ENCODE measurements at places on chromosomes 2 and 18.

DNA sequence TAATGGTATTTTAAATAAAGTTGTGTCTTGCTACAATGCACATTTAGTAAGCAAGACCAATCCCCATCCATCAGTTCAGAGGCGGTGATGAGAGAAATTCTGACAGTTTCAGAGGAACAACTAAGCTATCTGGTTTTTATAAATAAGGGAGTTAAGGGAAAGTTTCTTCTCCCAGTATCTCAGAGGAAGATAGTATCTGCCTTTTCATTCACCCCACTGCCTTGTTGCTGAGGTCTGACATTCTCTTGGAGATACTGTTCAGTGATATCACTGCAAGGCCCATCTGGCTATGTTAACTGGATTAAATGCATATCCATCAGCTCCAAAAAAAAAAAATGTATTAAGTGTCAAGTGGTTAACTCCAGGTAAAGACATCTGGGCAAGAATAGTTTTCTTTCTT lies 47.9 kb downstream of the RBMS1 start:
- DNase-seq: no peak

DNA sequence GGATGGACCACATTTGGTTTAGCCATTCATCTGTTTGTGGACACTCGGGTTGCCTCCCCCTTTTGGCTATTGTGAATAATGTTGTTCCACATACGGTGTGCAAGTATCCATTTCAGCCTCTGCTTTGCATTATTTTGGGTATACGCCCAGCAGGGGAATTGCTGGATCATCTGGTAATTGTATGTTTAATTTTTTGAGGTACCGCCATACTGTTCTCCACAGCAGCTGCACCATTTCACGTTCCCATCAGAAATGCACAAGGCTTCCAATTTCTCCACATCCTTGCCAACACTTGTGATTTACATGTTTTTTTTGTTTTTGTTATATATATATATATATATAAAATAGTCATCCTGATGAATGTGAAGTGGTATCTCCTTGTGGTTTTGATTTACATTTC lies 54.6 kb upstream of the TWIST2 start:
- no peak for DNase-seq

DNA sequence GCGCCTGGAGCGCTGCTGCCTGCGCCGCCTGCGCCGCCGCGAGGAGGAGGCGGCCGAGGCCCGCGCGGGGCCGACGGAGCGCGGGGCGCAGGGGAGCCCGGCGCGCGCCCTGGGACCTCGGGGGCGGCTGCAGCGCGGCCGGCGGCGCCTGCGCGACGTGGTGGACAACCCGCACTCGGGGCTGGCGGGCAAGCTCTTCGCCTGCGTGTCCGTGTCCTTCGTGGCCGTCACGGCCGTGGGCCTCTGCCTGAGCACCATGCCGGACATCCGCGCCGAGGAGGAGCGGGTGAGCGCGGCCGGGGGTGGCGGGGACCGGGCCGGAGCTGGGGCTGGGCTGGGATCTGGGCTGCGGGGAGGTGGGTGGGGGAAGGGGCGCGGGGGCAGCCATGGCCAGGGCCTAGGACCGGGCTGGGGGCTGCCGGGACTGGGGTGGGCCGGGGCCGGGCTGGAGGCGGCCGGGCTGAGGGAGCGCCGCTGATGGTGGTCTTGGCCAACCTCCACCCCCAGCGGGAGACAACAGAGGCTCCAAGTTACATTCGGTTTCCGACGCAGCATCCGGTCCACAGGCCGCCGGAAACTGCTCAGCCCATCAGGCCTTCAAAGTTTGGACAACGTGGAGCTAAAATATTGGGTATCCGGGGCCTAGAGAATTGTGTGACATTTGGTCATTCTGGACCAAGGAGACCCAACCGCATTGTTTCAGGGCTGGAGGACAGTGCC lies 66.4 kb downstream of the KCNG2 start:
- DNase-seq: no peak

- DNase-seq: no peak
These were observed 52.5 kb upstream of the CAVIN2 start for GRCh38 chr2:191899410-191899809.

DNA sequence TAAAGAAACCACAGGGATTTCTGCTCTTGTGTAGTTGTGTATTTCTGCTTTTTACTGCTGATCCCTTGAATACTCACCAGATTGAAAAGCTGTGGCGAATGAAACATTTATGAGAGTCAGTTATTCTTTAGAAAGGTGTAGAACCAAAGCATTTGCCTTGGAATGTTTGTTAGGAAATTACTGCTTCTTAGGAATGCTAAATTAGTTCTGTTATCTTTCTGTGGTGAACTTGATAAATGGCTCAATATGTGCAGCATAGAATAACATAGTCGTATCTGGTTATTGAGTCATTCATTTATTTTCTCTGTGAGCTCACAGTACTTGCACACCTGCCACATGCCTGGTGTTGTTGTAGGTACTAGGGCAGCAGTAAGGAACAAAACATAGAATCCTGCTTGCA lies 57.0 kb upstream of the FAM237A start:
- no peak for DNase-seq

DNA sequence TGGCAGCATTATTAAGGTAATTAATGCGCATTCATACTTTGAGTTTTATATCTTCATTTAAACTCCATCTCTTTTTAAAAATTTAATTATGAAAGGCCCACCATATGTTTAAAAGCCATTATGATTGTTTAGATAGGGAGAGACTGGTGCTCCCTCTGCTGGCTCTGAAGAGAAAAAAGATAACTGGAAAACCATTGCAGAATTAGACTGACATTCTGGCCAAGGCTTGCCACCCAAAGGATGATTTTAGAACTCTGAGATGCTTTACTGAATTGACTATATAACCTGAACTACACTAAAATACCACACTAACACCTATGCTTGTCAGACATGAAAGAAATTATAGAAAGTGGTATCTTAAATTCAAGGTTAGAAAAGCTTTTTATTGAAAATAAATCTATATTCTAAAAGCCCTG lies 127.6 kb upstream of the SPOPL start:
- DNase-seq: no peak

GRCh38 chr2:108634576-108635160 lies 84.6 kb upstream of the RANBP2 start:
- no peak for DNase-seq

GRCh38 chr2:125684256-125684655 lies 971.7 kb upstream of the GYPC start:
- DNase-seq: no peak

GRCh38 chr2:36441816-36442215 lies 86.2 kb downstream of the CRIM1 start:
- DNase-seq: no peak

GRCh38 chr2:102268510-102269199 lies 42.7 kb upstream of the IL1RL1 start:
- no peak for DNase-seq

GRCh38 chr2:231238689-231239088 lies 40.3 kb downstream of the ARMC9 start:
- DNase-seq: no peak

DNA sequence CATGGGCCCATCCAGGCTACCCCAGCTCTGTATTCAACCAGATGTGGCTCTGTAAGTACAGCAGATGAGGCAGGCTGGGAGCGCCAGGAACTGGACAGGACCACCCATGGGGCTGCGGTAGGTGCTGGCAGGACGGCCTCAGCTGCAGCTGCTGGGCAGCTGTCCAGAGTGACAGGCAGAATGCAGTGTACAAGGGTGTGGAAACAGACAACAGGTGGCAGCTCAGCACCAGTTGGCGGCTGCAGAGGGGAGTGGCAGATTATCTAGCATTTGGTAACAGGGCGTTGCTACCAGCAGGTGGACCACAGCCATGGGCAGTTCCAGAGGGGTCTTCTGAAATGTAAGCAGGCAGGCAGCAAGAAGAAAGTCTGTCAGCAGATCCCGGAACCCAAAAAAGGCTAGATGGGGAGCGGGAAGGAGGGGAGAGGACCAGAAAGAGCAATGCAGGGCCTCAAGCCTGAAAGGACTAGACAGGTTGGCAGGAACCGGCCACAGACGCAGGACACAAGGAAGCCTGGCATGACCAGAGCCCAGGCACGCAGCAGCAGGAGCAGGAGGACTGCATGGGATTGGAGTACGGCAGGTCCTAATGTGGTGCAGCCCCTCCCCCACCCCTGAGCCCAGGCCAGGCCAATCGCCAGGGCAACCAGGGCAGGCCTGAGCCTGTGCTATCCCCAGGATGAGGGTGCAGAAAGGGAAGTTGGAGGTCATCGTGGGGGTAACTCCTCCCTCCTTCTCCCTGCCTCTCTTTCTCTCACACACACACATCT lies 24.7 kb downstream of the PKDCC start:
- DNase-seq: no peak

- DNase-seq: no peak
These were observed 2.7 kb upstream of the COL3A1 start for GRCh38 chr2:188971432-188971861.

GRCh38 chr2:174570318-174570958 lies 27.2 kb downstream of the WIPF1 start:
- no peak for DNase-seq

All from GM12892 (cell line).